ENCODE measurements at places on chromosomes 12 and 14.

- no peak for DNase-seq
Measured at GRCh38 chr14:37417833-37418232, 177.2 kb downstream of the FOXA1 start.

- peak; percentile 78 for DNase-seq
Measured at GRCh38 chr12:31959701-31960391, 631 bp downstream of the RESF1 start.

- no peak for DNase-seq
Measured at GRCh38 chr12:131732996-131733615, 22.2 kb downstream of the SFSWAP start.

DNA sequence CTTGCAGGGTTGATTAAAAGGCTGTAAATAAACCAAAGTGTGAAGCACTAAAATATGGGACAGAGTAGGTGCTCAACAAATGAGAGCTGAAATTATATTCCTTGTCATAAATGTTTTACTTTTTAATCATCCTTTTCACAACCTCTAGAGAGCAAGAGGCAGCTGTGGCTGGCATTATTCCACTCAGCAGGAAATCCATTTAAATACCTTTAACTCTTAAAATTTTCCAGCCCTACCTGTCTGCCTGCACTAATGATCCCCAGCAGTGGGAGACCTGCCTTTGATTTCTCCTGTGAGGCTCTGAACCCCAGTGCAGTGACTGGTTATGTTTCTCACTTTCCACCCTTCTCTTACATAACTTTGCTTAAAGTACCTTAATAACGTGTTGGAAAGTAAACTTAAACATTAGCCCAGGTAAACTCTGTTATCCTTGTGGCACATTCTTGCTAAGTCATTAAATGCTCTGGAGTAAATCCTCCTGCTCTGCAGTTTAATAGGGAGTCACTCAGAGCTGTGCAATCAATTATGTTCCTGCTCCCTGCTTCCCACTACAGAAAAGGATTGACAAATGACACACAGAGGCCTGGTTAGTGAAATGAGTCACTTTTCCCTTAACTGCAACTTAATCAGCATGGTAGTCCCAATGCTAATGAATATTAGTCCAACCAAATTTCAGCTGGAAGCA, 755.7 kb upstream of the USP15 start:
- DNase-seq, result no peak

GRCh38 chr12:51662728-51663154, 71.7 kb downstream of the SCN8A start:
- DNase-seq, result no peak
